ENCODE measurements at places on chromosomes 12 and 14.

- DNase-seq: no peak
Measured at GRCh38 chr14:81367563-81367962, 32.6 kb downstream of the STON2 start.

GRCh38 chr12:58980768-58981167 lies 60.5 kb upstream of the LRIG3 start:
- no peak for DNase-seq

DNA sequence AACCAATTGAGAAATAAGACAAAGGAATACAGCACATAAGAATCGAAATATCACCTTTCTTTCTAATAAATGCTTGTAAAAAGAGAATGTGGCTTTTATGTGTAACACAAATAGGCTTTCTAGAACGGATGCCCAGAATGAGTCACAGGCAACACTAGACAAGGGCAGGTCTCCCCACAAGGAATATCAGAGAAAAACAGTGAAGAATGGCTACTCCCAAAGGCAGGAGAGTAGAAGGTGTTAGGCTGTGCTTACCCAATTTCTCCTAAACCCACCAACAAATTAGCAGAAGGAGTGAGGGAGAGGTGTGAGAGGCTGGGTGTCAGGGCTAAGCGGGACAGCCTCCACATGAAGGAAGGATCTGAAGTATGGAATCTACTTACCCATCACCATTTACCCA lies 55.2 kb downstream of the GALNT4 start:
- DNase-seq: peak; percentile 76

- DNase-seq: no peak
Measured at GRCh38 chr12:72390146-72390545, 118.0 kb downstream of the TRHDE start.

- DNase-seq: no peak
Measured at GRCh38 chr12:123840765-123841425, 78.8 kb downstream of the DNAH10 start.

DNA sequence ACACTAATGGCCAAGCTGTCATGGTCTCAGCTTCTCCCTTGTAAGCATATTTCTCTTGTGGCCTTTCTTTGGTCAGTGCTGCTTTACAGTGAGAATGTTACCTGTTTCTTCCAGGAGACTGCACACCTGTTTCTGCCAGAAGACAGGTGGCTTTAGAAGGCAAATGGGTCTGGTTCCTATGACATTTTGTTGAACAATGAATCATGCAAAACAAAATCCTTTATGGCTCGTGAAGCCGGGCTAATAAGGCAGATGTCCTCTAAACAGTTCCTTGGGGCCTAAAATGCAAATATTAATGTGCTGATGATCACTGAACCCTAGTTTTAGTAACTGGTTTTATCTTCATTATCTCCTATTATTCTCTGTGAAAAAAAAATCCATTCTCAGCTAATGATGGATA lies 927.6 kb downstream of the GALC start:
- no peak for DNase-seq

DNA sequence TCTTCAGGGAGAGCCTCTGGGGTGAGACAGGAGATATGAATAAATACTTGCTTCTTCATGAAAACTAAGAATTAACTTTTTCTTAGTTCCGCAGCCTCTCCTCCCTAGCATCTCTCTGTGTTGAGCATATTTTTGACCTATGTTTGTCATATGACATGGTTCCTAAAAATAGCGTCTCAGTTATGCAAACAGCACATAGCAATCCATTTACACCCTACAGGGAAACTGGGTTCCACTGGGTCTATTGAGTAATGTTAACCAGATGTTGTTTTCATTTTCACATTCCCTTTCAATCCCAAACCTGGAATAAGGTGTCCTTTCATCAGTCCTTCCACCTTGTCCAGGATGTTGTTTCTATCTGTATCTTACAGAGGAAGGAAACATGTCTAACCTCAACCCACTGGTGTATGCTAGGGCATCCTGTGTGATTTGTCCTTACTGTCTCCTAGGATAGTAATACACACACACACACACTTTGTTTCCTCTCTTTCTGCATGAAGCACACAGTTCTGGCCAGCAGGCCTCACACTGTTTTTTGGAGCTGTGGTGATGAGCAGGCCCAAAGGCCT lies 1543.5 kb downstream of the AACS start:
- no peak for DNase-seq

- no peak for DNase-seq
Measured at GRCh38 chr14:105860615-105861580, 334.5 kb downstream of the TMEM121 start.

DNA sequence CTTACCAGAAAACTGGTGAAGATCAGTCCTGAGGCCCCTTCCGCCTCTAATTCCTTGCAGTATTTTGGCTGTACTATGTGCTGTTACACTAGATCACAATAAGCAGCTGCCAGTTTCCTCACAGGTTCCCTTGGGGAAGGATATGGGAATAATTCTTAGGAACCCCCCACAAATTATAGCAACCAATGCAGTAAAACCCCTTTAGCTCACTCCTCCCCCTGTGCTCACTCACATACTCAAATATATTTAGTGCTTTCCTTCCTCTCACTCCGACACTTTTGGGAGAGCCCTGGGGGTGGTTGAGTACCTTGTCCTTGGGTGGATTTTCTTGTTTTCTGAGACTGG lies 162.7 kb downstream of the ETV6 start:
- DNase-seq: no peak

GRCh38 chr14:101821528-101821927 lies 60.0 kb downstream of the PPP2R5C start:
- DNase-seq: no peak

DNA sequence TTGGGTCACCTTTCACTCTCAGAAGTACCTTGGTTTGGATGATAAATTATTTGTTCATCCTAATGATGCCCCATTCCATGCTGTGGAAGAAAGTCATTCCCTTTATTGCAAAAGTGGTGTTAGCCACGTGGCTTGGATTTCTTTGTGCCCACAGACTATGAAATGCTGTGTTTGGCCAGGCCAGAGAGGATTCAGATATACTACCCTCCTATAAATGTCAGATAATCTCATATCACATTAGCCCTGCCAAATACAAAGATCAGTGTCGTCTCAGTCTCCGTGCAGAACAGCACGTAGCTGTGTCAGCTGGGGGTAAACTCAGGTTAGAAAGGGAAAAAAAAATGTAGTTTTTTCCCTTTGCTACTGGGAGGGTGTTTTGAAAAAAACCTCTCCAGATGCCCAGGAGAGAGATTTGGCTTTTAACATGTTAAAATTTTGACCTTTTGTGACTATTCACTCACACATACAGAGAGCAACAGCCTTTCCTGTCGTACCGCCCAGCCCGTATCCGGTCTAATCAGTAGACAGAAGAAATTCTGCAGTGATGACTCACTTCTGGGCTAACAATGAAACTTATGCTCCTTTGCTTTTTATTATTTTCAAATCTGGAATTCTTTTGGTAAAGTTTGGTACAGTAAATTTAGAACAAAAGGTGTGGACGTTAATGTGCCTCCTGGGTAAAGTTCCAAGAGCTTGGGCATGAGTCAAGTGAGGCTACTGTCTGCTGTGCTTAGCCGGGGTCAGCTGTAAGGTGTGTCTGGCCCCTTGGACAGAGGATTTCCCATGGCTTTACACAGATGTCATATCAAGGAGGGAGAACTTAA lies 8.5 kb upstream of the PTPRB start:
- peak; percentile 82 for DNase-seq

DNA sequence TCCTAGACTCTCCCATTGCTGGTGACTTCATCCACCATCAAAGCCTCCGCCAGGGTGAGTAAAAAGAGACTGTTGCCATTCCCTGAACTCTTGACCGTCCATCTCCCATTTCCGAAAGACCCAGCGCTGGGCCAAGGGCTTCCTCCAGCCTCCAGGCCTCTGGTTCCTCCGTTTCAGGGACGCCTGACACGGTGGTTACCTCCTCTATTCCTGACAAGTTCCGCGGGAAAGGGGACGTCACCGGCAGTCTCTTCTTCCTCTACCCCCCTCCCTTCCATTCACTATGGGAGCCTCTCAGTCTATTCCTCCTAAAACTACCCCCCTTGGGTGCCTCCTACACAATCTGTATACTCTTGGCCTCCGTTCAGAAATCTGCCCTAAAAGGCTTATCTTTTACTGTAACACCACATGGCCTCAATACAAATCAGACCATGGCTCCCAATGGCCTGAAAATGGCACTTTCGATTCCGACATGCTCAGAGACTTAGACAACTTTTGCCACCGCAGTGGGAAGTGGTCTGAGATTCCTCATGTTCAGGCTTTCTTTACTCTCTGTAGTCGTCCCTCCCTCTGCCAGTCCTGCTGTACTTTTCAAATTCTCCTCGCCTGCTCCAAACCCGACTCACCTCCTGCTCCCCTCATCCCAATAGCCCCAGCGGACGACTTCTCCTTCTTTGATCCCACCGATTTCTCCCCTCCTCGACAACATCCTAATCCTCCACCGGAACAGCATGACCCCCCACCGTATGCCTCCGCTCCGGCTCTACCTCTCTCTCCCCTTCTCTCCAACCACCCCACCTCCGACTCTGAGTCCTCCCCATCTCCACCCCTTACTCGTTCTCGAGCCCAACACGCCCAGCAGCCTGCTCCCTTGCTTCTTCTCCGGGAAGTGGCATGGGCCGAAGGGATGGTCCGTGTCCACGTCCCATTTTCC lies 70.4 kb downstream of the MOK start:
- DNase-seq: no peak

DNA sequence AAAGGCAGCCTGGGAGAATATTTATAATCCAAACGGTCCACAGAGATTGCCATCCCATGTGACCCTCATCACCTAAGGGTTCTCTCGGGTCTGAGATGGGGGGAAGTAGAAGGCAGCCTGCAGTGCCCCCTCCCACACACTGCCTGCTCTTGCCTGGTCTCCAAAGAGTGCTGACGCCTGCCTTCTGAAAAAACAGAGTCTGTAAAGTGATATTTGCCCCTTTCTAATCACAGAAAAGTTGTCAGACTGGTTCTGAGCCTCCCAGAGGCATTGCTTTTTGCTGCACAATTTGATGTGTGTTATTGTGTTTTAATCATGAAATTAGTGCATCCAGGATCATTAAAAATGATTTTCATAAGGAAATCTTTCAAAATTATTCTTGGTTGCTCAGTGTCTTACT lies 59.2 kb downstream of the TMEM30B start:
- no peak for DNase-seq

DNA sequence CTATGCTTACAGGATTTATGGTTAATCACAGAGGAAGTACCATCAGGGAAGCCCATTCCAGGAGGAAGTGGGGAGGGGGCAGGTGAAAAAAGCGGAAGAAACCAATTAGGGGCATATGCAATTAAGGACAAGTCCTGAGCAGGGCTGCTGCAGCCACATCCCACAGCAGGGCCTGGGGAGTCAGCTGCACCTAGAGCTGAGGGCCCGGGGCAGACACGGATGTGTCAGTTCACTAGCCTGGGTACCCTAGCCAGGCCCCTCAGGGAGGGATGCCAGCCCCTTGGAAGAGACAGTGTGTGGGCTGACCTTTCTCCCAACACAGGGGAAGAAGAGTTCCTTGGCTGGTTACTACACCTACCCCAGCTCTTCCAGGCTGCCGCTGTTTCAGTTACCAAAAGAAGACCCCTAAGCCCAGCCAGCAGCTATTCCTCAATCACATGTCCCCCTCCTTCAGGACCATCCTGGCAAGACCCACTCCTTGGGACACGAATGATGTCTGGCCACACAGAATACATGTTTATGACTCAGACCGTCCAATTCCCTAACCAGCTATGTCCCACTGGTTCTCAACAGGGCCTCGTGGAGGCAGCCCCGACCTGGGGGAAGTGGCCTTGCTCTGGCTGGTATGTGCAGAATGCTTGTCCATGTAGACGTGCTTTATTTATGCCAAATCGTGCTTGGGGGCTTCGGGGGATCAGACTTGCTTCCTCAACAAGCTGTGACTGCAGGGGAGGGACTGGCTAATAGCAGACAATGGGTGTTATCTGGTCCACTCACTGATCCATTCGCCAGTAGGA lies 133.7 kb upstream of the RTL1 start:
- no peak for DNase-seq

DNA sequence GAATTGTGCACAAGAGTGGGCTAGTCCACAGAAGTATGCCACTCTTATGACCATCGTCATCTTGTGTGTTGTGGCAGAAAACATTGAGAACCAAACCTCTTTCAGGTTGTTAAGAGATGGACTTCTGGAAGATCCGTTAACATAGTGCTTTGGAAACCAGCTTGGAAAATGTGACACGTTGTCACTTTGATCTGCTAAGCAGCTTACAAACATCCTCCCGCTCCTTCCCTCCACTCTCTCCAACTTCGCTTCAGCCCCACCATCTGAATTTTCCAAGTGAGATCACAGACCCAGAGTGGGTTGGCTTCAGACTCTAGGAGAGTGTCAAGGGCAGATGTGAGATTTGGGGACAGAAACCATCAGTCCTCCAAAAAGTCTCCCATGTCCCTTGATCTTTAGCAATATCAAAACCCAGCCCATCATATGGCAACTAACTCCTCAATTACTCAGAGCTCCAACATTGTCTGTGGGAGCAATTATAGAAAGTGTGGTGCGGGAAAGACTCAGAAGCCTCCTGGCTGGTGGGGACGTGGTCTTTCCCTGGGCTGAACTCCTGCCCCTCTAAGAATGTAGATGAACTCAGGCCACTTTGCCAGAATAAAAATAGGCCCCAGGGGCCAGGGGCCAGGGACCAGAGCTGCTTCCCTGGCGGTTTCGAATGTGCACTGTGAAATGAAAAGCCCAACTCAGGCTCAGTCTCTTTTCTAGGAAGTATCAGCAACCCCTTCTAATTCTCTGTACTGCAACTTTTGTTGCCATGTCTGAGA lies 129.5 kb downstream of the SLC38A6 start:
- DNase-seq: no peak
